ENCODE measurements at places on chromosomes 6 and 20. TPM values are rescaled to one million over a fixed set of nuclear protein-coding genes. Genes with fewer than 3 reads are reported as not detected.

GRCh38 chr20:11080010-11080409 is 406.2 kb upstream of the JAG1 start:
- no peak for DNase-seq

DNA sequence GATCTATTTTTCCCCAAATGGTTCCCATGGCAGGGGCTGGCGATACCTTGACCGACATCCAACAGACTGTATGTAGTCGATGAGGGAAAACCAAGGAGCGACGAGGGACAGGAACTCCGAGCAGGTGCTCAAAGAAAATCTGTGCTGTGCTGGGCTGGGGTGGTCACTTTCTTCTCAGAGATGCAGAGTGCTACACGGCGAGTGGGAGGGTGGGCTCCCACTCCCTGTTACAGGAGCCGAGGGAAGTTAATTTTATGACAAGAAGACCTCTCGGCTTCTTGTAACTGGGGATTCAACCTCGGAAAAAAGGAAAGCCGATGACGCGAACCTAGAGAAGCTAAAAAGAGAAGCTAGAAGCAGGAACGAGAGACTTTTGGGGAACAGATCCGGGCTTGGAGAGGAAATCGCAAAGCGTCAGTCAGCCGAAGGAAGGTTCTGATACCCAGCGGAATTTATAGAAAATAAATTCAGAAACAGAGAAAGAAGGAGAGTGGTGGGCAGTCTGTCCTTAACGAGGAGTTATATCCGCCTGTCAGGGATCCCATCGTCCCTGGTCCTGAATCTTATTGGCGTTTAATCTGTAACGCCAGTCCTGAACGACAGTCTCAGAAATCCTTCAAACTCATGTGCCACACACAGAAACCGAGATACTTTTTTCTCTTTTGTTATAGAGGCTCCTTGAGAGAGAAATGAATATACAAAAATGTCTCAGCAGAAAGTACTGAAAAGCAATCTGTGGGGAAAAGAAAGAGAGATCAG is 84.6 kb upstream of the ZNF322 start:
- DNase-seq, result no peak

Gene SIRPD
- total RNA-seq, result not detected

DNA sequence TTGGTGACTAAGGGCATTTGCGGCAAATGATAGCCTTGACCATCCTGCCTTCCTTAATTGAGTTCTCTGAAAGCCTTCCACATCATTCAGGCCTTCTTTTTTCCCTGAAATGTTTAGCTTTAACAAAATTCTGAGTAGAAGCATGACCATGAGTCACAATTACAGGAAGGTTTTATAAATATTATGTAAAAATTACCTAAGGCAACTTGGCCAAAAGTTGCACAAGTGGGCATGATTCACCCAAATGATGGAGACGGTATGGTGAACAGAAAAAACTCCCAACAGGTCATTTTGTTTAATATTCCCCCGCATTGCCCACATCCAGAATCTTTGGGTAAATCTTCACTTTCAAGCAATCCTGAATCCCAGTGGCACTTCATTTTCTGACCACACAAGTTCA is 37.0 kb downstream of the MC3R start:
- no peak for DNase-seq

Gene BPIFB4
- not detected for total RNA-seq

GRCh38 chr6:169406804-169407203 is 153.2 kb upstream of the THBS2 start:
- DNase-seq, result no peak

Gene JPH2
- 0.46 TPM for total RNA-seq
